ENCODE measurements at places on chromosomes 6 and 20.

GRCh38 chr20:47262365-47263013, 94.0 kb downstream of the ZMYND8 start:
- no peak for DNase-seq

- no peak for DNase-seq
Observed at GRCh38 chr20:23362392-23363256, 642 bp downstream of the GZF1 start.

- DNase-seq: no peak
Observed at GRCh38 chr20:9758752-9759151, 80.1 kb downstream of the PAK5 start.

GRCh38 chr6:105424175-105424783, 21.4 kb upstream of the PREP start:
- DNase-seq: peak; percentile 57

DNA sequence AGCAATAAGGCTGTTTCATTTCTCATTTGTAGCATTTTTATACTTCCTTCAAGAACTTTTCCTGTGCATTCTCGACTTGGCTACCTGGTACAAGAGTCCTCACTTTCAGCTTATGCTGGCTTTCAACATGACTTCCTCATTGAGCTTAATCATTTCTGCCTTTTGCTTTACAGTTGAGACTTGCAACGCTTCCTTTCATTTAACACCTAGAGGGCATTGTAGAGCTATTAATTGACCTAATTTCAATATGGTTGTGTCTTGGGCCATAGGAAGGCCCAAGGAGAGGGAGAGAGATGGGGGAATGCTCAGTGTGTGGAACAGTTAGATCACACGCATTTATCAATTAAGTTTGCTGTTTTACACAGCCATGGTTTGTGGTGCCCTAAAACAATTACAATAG, 37.2 kb downstream of the SLC22A2 start:
- DNase-seq: no peak

- DNase-seq: no peak
Observed at GRCh38 chr20:59152559-59153354, 10.9 kb upstream of the ZNF831 start.

- DNase-seq: no peak
Observed at GRCh38 chr20:3371754-3372153, 35.7 kb downstream of the DNAAF9 start.

- no peak for DNase-seq
Observed at GRCh38 chr6:150902142-150902776, 36.8 kb downstream of the MTHFD1L start.

DNA sequence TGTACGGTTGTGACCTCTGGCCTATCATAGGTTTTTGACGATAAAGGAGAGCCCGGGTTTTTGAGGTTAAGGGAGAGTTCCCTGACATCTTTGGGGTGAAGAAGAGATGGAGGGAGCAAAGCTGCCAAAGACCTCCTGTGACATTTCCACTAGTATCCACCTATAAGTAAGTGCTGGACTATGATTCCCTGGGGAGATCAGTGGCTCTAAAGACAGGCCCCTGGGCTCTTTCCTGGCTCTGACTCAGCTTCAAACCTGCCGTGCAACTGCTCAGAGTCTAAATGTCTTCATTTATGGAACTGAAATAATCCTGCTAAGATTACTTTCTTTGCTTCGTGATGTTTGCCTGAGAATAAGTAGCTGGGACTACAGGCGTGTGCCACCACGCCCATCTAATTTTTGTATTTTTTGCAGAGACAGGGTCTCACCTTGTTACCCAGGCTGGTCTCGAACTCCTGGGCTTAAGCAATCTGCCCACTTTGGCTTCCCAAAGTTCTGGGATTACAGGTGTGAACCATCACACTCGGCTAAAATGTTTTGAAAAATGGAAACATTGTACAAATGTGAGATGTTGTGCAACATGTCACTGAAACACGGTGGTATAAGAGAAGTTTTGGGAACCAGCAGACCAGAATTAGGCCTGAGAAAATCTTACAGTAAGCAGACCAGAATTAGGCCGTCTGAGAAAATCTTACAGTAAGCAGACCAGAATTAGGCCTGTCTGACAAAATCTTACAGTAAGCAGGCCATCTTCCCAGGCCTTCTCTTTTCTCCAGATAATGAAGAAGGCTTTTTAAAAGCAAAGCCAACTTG, 1.1 kb upstream of the PAQR8 start:
- no peak for DNase-seq

- no peak for DNase-seq
Observed at GRCh38 chr6:8785223-8785622, 349.9 kb upstream of the SLC35B3 start.

- no peak for DNase-seq
Observed at GRCh38 chr6:138972226-138972665, 15.8 kb downstream of the REPS1 start.

DNA sequence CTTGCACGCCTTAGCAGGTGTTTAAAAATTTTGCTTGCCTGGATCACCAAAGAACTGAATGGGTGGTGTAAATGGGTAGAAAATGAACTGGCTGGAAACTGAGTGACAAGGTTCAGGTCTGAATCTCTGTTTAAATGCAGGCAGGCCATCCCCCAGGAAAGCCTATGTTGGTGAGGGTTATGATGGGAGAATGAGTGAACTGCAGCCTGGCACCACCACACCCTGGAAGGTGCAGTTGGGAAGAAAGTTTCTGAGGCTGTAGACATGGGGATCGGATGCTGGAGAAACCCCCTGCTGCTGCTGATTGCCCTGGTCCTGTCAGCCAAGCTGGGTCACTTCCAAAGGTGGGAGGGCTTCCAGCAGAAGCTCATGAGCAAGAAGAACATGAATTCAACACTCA, 519 bp downstream of the CSTL1 start:
- no peak for DNase-seq

Data from activated CD4-positive, alpha-beta T cell treated with anti-CD3 and anti-CD28 coated beads, Interleukin-2, amount 50 U/mL, for 1 hour (primary cell).